ENCODE measurements at places on chromosomes 13 and 19.

- no peak for DNase-seq
These were observed 447.1 kb downstream of the KLF12 start for GRCh38 chr13:73687087-73687486.

DNA sequence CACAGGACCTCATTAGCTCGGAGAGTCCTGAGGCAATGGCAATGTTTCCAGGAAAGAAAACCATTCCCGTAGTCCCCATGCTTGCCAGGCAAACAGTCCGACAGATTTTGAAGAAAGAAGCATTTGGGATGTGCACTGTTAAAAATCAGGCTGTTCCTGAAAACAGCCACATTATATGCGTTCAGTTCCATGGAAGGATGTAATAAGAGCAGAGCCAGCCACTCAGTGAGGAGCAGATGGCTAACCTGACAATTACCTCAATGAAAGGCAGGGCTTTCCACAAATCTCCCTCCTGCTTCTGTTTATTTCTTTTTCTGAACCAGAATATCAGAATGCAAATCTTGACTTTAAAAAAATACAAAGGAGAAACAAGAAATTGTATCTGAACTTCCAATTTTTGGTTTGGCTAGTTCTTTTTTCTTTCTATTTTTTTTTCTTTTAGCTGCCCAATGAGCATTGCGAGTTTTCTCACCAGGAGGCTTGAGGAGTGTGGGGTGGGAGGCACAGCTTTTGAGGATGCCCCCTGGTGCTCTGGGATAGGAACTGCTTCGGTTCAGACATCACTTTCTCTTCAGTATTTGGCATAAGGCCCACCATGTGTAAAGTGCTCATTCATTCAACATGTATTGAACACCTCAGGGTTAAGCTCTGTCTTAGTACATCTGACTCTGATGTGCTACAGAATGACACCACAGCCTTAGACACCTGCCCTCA, 124.2 kb downstream of the TBC1D4 start:
- peak; percentile 33 for DNase-seq

DNA sequence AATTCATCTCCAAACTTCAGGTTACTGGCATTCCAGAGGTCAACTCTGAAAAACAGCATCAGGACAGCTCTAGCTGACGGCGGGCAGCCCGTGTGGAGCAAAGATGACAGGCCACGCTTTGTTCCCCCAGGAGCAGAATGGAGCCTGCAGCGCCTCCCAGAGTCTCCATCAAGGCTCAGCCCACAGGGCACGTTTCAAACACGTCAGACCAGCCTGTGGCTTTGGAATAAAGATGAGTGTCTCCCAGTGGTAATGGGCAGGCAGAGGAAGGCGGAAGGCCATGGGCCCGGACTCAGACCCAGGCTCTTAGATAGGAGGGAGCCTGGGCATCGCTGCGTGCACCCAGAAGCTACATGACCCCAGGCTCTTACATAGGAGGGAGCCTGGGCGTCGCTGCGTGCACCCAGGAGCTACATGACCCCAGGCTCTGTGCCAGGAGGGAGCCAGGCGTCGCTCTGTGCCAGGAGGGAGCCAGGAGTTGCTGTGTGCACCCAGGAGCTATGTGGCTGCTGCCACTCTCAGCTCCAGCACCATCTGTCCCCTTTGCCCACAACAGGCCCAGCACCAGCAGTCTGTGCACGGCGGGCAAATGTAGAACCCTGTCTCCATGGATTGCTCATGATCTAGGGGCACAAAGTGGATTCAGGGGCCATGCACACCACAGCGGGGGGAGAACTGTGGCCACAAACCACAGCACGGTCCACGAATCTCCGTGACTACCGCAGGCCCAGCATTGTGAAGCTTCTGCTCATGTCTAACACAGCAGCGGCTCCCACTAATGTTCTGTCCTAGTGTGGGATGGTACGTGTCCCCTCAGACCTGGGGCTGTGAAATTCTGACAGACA, 47.8 kb upstream of the C13orf46 start:
- no peak for DNase-seq

- DNase-seq: no peak
These were observed 19.6 kb downstream of the TMEM150B start for GRCh38 chr19:55305491-55305890.

DNA sequence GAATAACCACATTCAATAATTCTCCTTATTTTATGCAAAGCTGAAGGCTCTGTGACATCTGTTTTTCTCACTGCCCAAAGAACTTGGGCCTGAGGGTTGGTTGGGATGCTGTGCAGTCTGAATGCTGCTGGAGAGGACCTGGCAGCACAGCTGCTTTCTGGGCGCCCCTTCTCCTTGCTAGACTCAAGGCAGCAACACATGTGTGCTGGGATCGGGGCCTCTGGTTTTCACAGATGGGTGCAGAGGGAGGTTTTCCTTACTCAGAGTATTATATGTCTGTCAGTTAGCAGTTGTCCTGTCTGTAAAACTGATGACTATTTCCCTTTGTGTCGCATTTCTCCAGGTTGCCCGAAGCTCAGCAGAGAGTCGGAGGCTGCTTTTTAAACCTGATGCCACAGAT, 53.2 kb upstream of the TEX29 start:
- no peak for DNase-seq

DNA sequence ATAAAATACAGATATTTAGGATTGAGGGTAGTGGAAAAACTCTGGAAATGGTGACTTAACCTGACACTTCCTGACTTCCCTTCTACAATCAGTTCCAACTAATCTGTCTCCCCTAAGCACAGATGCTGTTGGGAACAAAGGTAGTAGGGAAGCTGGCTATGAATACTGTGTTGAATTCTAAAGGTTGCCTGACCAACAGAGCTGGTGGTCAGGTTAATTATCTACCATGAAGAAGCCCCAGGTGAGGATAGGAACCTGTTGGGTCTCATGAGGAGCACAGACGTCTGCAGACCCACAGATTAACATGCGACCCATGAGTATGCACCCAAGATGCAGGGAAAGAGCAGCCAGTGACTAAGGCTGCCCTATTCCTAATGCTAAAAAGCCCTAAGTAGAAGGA, 172.3 kb downstream of the DIAPH3 start:
- DNase-seq: no peak

GRCh38 chr13:93922063-93922855, 557.2 kb downstream of the DCT start:
- no peak for DNase-seq

DNA sequence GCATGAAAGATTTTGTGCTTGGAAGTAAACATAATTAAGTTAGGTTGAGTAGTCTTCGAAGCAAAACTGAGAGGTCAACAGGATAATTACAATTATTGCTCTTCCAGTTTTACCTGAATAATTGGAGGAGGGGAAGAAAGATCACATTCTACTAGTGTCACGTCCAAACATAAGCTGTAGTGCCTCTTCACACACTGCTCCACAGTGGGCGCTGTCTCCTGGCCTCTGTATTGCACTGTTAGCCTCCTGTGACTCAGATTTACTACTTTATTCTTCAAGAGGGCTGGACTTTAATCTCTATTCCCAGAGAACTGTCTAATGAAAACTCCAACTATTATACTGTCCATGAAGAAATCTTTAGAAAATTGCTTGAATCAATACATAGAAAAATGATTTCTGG, 62.9 kb downstream of the TRPC4 start:
- DNase-seq: no peak

DNA sequence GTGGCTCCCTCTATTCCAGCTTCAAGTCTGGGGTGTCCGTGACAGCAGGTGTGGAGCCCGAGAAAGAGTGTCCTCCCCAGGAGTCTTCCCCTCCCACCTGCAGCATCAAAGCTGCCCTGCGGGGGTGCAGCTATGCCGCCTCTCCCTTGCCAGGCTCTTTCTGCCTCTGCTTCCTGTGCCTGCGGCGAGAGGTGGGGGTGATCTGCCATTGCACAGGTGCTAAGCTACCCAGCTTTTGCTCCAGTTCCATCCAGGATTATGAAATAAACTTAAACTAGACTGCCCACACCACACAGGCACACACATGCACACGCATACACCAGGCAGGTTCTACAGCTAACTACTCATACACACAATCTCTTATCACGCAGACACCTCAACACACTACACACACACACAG, 104.7 kb upstream of the CLDN10 start:
- DNase-seq: no peak

DNA sequence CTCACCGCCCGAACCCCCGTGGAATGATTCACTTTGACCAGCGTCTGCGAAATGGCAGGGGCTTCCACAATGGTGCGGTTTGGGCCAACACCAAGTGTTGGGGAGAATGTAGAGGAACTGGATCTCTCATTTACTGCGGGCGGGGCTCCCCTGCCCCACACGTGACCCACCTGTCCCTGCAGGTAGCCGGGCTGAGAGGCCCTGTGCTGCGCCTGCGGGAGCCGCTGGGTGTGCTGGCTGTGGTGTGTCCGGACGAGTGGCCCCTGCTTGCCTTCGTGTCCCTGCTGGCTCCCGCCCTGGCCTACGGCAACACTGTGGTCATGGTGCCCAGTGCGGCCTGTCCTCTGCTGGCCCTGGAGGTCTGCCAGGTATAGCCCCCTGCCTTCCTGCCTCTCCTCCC, 5.8 kb upstream of the FLT3LG start:
- DNase-seq: no peak

- DNase-seq: no peak
These were observed 41.6 kb downstream of the HSPH1 start for GRCh38 chr13:31119966-31120700.

GRCh38 chr19:48491793-48492123, 19.9 kb downstream of the LMTK3 start:
- DNase-seq: no peak

DNA sequence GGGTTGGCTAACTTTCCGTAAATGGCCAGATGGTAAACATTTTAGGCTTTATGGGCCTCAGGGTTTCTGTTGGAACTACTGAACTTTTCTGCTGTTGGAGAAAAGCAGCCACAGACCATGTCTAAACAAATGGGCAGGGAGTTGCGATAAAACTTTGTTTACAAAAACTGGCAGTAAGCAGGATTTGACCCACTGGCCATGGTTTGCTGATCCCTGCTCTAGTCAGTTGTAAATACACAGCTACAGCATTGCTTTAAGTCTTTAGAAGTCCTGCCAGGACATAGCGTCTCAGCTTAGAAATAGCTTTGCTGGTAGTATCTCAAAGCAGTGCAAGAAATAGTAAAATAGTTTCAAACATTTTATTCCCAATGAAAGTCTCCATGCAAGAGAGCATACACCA, 88.4 kb downstream of the NALCN start:
- DNase-seq: no peak

- no peak for DNase-seq
These were observed 6.5 kb downstream of the ARMC6 start for GRCh38 chr19:19039901-19040300.

DNA sequence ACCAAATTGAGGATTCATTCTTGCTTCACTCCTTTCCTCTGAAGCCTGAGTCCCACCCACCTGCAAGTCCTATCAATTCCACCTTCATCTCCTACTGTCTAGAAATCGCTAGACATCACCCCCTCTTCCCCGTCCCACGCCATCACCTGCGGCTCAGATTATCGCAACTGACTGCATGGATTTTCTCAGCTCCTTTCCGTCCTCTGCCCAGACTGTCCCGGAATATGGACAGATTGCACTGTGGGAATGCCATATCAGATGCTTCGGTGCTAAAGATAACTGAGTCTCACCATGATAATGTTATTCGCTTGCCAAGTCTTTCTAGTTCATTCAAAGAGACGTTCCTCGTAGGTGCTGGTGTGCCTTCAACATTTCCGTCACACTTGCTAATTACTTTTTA, 66.4 kb upstream of the USP29 start:
- DNase-seq: no peak

GRCh38 chr19:7904074-7905020, 670 bp downstream of the MAP2K7 start:
- DNase-seq: no peak

- DNase-seq: no peak
These were observed 470 bp upstream of the GRTP1 start for GRCh38 chr13:113364311-113364889.

Measured in stromal cell of bone marrow (primary cell).